ENCODE measurements at places on chromosomes 1 and 21. TPM values are rescaled to one million over a fixed set of nuclear protein-coding genes. Genes with fewer than 3 reads are reported as not detected.

DNA sequence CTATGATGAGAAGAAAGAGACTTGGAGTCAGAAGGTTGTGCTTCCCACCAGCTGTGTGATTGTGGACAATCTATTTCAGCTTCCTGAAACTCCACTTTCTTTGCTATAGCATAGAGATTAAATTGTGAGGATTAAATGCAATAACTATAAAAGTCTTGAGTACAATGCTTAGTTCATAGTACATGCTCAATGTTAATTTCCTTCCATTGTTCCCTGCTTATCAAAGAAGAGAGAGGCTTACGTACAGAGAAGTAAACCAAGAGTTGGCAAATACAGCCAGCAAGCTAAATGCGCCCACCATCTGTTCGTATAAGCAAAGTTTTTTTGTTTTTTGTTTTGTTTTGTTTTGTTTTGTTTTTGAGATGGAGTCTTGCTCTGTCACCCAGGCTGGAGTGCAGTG, 317.9 kb upstream of the NFIA start:
- no peaks in the 10 kb centered on the region for H3K36me3 ChIP-seq
- H3K4me1 ChIP-seq, result peaks cover 7% of the 10 kb centered on the region
- no peak overlapping the region for H3K4me3 ChIP-seq
- no peak for DNase-seq
- H3K27ac ChIP-seq, result no peak overlapping the region

DNA sequence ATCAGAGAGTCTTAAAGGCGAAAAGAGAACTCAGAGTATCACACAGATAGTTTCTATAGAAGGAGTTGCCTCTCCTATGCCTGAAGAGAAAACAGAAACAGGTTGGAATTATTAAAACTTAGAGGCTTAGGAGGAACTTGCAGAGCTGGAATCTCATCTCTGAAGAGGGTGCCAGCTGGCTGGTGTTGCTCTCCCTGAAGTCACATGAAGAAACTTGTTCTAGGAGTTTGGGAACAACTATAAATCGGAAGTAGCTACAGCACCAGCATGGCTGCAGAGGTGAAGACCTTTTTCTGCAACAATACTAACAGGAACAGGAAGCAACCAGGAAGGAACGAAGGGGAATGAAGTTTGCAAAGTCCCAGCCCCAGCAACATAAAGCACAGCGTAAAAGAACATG, 35.8 kb downstream of the FMO3 start:
- DNase-seq, result no peak
- H3K4me1 ChIP-seq, result peaks cover 14% of the 10 kb centered on the region
- no peak overlapping the region for H3K27ac ChIP-seq
- H3K4me3 ChIP-seq, result no peak overlapping the region
- no peaks in the 10 kb centered on the region for H3K36me3 ChIP-seq

GRCh38 chr21:40433538-40433937, 413.4 kb downstream of the DSCAM start:
- H3K4me3 ChIP-seq, result no peak overlapping the region
- H3K36me3 ChIP-seq, result no peaks in the 10 kb centered on the region
- H3K27ac ChIP-seq, result no peak overlapping the region
- H3K4me1 ChIP-seq, result no peaks in the 10 kb centered on the region

- no peaks in the 10 kb centered on the region for H3K36me3 ChIP-seq
- peaks cover 30% of the 10 kb centered on the region for H3K4me1 ChIP-seq
- no peaks in the 10 kb centered on the region for H3K27me3 ChIP-seq
- H3K4me3 ChIP-seq, result no peak overlapping the region
Measured at GRCh38 chr1:221164029-221164428, 284.8 kb downstream of the HLX start.

- H3K27me3 ChIP-seq, result peaks cover 3% of the 10 kb centered on the region
- no peak overlapping the region for H3K4me3 ChIP-seq
- no peak for DNase-seq
- H3K4me1 ChIP-seq, result peaks cover 11% of the 10 kb centered on the region
- H3K27ac ChIP-seq, result no peak overlapping the region
Measured at GRCh38 chr1:205677167-205677566, 3.1 kb downstream of the SLC45A3 start.

DNA sequence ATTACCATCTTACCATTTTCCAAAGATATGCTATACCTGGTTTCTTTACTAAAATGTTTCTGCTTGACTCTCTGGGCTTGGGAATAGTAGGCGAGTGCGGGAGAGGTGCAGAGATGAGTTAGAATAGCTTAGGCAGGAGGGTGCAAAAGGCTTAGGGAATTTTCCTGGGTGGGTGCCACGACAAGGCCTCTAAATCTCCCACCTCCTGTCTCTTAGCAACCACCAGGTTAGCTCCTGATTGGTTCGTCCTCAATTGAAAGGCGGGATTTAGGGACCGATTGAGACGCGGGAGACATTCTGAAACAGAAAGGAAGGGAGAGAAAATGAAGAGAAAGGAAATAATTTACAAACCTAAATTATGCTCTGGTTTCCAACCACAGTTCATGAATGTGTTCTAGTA, 3.1 kb downstream of the ACKR1 start:
- no peak for DNase-seq
- no peaks in the 10 kb centered on the region for H3K36me3 ChIP-seq
- H3K27me3 ChIP-seq, result peaks cover 22% of the 10 kb centered on the region
- no peak overlapping the region for H3K27ac ChIP-seq
- H3K4me1 ChIP-seq, result peaks cover 2% of the 10 kb centered on the region

DNA sequence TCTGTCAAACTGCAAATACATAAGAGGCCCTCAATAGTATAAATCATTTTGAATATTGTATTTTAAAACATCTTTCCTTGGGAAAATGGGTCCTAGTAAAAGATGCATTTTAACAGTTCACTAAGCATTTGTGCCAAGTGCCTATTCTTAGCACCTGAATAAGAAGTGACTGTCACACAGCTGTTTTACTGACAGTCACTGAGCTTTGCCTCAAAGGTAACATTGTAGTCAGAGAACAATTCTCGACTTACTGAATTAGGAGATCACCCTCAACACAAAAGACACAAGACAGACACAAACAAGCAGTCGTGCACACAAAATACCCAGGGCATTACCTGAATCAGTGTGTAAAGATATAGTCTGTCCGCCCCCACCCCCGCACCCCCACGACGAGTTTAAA, 408 bp downstream of the ESRRG start:
- no peaks in the 10 kb centered on the region for H3K36me3 ChIP-seq
- no peaks in the 10 kb centered on the region for H3K27me3 ChIP-seq
- no peak for DNase-seq
- H3K4me1 ChIP-seq, result no peaks in the 10 kb centered on the region
- H3K4me3 ChIP-seq, result peak overlapping the region; percentile 51

DNA sequence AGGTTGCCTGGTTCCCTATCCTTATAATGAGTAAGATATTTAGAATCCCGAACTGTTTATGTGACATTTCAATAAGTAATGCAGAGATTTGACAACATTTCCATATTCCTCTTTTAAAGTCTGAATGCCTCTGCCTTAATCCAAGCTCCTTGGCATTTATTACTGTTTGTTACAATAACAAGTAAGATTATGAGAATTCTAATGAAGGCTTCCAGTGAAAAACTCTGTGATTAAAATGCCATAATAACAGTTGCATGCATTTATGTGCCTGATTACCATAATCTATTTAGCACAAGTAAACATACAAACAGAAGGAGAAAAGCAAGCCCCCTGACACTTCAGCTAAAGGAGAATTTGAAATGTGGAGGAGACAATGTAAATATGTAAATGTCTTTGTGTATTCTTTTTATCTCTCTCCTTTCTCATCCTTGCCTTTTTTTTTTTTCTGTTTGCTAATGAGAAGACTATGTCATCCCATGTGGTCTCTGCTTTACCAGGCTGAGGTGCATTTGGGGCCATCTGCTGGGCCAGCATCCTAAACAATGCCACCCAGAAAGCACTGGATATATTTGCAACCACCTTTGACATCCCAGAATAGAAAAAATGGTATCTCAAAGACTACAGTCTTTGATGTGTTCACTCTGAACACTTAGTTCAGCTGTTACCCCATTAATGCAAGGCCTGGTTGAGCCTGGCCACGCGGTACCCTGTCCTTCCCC, 17.2 kb upstream of the OLIG2 start:
- H3K4me1 ChIP-seq, result no peaks in the 10 kb centered on the region
- peaks cover 11% of the 10 kb centered on the region for H3K27me3 ChIP-seq
- no peak overlapping the region for H3K4me3 ChIP-seq
- no peak for DNase-seq

DNA sequence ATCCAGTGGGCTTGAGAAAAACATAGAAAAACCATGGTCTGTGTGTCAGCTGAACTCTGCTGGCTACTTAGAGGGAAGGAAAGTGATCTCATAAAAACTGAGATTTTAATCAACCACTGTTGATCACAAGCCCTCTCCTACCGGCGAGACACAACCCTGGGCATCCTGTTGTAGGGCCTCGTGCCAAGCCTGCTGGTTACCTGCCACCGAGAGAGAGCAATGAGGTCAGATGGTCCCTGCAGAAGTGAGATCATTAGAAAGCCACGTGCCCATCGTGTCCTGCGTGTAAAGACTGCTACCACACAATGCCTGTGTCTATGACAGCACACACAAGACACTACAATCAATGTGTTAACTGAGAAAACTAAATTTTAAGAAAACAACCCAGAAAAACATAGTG, 41.7 kb upstream of the GPR153 start:
- no peak overlapping the region for H3K4me3 ChIP-seq
- no peaks in the 10 kb centered on the region for H3K4me1 ChIP-seq
- no peaks in the 10 kb centered on the region for H3K36me3 ChIP-seq
- no peak overlapping the region for H3K27ac ChIP-seq
- H3K27me3 ChIP-seq, result no peaks in the 10 kb centered on the region
- DNase-seq, result no peak

DNA sequence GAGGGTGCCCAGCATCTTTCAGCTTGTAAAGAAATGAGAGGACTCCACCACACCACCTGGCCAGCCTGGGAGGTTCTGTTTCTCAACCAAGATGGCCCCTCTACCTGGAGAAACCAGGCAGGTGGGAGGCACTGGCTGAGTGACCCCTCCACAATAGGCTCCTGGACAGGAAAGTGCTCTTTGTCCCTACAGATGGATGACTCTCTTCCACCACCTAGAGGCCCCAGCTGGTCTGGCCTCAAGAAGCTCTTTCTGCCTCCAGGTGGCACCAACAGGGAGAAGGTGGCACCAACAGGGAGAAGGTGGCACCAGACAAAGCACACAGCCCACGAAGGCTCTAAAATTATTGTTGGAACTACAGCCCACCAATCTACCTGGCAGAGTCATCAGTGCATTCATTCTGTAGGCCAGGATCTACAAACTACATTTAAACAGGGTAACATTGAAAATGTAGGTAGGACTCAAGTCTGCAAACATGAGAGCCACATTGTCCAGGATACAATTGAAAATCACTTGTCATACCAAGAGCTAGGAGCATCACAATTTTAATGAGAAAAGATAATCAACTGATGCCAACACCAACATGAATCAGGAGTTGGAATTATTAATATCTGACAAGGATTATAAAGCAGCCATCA, 14.4 kb downstream of the TMPRSS3 start:
- no peak overlapping the region for H3K4me3 ChIP-seq
- H3K27me3 ChIP-seq, result no peaks in the 10 kb centered on the region
- no peaks in the 10 kb centered on the region for H3K4me1 ChIP-seq
- no peaks in the 10 kb centered on the region for H3K36me3 ChIP-seq
- DNase-seq, result no peak
- no peak overlapping the region for H3K27ac ChIP-seq

DNA sequence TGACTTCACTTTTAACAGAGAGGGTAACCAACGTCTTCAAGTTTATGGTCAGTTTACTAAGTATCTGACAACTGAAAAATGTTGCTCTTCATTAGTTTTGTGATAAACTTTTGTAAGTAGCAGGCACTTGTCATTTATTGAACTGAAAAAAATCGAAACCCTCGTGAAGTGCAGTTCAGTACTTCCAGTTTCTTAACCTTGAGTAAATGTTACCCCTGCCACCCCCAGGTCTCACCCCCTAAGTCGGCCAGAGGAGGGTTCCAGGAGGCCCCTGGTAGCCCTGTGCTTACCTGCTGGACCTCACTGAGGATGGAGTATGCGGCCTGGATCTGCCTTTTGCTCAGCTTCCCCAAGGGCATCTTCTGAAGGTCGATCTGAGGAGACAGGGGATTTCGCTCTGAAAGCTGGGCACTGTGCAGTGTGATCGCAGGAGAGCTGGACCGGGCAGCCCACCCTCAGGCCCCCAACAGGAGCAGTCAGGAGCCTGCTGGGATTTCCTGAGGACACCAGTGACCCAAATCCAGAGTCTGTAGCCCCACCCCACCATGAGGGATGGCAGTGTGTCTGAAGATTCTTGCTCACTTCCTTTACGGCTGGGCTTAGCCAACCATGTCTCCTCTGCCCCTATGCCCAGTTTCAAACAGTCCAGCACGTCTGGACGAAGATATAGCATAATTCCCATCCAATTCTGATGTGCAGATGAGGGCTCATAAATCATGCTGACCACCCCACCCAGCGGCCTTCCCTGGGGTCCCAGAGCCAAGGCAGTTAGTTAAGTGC, 37.6 kb downstream of the PARP1 start:
- H3K27ac ChIP-seq, result no peak overlapping the region
- no peaks in the 10 kb centered on the region for H3K4me1 ChIP-seq
- no peak overlapping the region for H3K4me3 ChIP-seq
- H3K36me3 ChIP-seq, result peaks cover 54% of the 10 kb centered on the region
- H3K27me3 ChIP-seq, result no peaks in the 10 kb centered on the region

- no peak overlapping the region for H3K27ac ChIP-seq
- H3K4me1 ChIP-seq, result peaks cover 18% of the 10 kb centered on the region
- H3K36me3 ChIP-seq, result no peaks in the 10 kb centered on the region
- DNase-seq, result no peak
Measured at GRCh38 chr1:2447276-2448097, 28.6 kb upstream of the PLCH2 start.

GRCh38 chr21:37863842-37864241, 52.4 kb downstream of the KCNJ6 start:
- H3K27ac ChIP-seq, result no peak overlapping the region
- peaks cover 6% of the 10 kb centered on the region for H3K4me1 ChIP-seq
- H3K36me3 ChIP-seq, result no peaks in the 10 kb centered on the region
- no peak overlapping the region for H3K4me3 ChIP-seq

DNA sequence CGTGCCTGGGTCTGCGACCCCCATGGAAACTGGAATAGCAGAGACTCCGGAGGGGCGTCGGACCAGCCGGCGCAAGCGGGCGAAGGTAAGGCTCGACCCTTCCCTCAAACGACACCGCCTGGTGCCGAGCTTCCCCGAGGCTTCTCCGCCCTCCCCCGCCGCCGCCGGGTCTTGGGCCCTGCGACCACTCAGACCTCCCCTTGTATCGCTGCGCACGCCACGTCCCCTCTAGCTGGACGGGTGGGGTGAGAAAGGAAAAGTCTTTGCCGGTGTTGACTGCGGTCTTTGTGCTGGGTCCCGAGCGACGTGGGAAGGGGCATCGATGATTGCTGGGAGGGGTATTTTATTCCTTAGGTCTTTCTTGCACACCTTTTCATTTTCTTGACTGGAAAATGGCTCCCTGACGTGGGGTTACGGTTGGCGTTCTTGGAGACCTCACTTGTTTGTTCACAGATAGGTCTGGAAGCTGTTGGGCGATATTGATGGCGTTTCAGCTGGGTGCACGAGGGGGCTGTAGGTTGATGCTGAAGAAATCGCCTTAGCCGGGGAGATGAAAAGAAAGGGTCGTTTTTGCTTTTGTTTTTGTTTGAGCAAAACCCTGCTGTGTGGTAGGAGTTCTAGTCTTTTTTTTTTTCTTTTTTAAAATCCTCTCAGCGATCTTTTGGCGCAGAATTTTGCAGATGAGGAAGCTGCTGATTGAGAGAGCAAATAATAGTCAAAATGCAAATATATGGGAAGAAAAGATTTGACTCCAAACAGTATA, 776 bp downstream of the KDM1A start:
- DNase-seq, result peak; percentile 85
- H3K36me3 ChIP-seq, result no peaks in the 10 kb centered on the region
- H3K27me3 ChIP-seq, result no peaks in the 10 kb centered on the region
- H3K27ac ChIP-seq, result peak overlapping the region; percentile 89
- H3K4me1 ChIP-seq, result peaks cover 9% of the 10 kb centered on the region

Gene SLC6A9
- 18.5 TPM for total RNA-seq

Gene TINAGL1
- 50.3 TPM for total RNA-seq

Gene FAM167B
- total RNA-seq, result 4.4 TPM

Gene ZNF648
- total RNA-seq, result not detected

Gene UBE2Q1
- total RNA-seq, result 28.6 TPM
